Activated T-cell treated with anti-CD3 and anti-CD28 coated beads, Interleukin-2, amount 50 U/mL, for 48 hours (primary cell): ENCODE measurements at places on chromosomes 11 and 22.

- peak; percentile 50 for DNase-seq
Measured at GRCh38 chr11:73152861-73153483, 10.9 kb upstream of the FCHSD2 start.

- DNase-seq: no peak
Measured at GRCh38 chr11:130614591-130614990, 166.1 kb downstream of the ADAMTS15 start.

DNA sequence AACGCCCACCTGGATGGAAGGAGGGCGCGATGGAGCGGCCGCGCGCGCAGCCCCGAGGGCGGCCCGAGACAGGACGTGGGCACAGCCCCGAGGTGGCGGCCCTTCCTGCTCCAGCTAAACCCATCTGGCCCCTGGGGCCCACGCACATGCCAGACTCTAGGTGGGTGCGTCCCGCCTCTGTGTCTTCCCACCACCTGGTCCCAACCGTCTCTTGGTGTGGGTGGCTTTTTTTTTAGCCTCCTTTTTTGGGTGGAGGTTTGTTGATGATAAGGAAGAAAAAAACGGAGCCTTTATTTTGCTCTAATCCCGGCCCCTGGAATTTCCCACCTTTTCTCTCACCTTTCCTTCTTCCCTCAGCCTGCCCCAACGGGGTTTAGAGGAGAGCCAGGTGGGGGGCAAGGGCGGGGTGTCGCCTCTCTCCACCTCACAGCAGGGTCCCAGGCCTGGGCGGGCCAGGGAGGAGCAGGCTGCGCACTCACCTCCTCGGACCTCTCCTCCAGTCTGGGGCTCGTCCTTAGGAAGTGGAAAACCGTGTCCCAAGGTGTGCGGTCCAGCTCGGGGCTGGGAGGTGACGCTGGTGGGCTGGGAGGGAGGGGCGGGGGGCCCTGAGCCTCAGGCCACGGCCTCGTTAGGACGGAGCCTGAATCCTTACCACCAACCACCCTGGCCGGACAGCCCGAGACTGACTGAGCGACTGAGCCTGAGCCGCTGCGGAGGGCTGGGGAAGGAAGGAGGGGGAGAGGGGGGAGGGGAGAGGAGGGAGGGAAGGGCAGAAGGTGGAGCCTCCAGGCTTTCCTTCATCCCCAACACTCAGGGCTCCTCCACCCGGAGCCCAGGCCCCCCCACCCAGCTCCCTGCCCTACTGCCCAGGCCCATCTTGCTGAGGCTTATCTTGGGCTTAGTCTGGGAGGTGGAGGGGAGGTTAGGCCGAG lies at the start of gene SOX10:
SOX10 (minus strand) TSS at position 696 of the 932 bp plus-strand sequence. CDS start 771 bp downstream, outside the sequence.
- no peak for DNase-seq

DNA sequence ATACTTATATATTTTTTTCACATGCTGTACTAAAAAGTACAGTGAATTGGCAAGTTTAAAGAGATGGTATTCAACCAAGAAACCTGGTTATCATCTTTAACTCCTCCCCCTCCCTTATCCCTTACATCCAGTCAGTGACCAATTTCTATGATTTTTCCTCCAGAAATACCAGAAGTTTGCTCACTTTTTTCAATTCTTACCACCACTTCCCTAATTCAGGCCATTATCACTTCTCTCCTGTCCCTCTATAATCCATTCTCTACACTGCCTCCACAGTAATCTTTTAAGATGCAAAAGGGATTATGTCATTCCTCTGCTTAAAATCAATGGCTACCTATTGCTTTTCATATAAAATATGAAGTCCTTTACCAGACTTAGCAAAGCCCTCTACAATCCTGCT lies 62.8 kb downstream of the CEP57 start:
- no peak for DNase-seq

- DNase-seq: no peak
Measured at GRCh38 chr11:76365038-76365679, 15.8 kb downstream of the THAP12 start.

DNA sequence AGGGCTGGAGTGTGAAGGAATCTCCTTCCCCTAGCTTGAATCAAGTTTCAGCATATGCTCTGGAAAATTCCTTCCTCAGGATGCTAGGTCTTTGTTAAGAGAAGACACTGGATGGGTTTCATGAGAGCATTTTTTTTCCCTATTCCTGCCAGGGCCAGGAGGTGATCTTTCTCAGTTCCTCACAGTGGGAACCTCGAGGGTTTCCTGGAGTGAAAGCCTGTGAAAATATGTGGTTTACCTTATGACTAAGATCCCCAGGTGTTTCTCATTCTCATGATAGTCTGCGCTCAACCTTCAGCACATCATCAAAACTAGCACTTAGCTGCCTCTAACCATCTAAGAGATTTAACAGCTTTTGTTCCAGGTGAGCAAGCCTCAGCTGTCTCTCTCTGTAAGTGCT lies 985.3 kb upstream of the FAT3 start:
- DNase-seq: no peak

DNA sequence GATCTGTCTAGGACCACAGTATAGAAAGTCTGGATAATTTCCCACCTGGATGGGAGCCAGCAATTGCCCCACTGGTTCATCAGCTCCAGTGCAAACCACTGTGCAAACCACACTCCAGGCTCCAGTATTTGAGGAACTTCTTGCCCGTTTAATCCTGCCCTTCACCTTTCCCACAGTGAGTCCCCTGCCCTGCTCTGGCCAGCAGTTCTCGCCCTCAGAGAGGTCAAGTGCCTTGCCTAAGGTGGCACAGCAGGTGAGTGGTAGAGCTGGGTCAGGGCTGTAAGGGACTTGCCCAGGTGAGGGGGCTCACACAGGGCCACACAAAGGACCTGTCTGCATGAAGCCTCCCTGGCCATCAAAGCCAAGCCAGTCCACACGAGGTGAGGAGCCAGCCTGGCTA lies 24.1 kb downstream of the MS4A10 start:
- DNase-seq: no peak

DNA sequence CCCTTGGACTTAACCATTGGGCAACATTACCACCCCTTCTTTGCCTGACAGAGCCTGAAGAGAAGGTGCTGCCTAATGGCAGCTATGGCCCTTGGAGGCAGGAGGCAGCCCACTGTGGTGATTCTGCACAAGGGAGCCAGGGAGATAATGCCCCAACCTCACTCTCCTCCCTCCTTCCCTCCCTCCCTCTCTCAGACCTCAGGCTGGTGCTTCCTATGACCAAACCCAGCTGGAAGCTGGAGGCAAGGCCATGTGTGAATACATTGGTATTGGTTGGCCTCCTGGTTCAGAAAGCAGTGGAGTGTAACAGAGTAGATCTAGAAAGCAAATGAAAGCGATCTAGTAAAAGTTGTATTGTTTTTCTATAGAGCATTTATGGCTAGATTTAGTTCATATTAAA lies 233.1 kb downstream of the CSNK2A3 start:
- no peak for DNase-seq

DNA sequence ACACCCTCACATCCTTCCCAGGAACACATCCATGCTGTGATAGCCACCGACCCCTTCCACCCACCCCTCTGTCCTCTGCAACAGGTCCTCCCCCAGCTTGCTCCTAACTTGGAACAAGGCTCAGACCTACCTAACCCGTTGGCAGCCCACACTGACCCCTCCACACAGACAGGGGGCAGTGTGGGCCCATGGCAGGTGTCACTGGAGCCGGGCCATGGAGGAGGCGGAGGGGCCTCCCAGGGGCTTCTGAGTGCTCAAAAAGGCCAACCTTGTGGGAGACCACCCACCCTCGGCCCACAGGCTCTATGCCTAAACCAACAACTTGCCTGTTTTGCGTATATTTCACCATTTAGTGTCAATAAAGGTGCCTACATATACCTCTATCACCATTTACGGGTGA lies 57.0 kb downstream of the CERK start:
- no peak for DNase-seq

GRCh38 chr11:76787911-76788596 lies 4.9 kb downstream of the TSKU start:
- DNase-seq: no peak

GRCh38 chr11:33334627-33335026 lies 77.4 kb downstream of the HIPK3 start:
- no peak for DNase-seq

- DNase-seq: no peak
Measured at GRCh38 chr11:45802531-45803317, 2.2 kb upstream of the SLC35C1 start.

DNA sequence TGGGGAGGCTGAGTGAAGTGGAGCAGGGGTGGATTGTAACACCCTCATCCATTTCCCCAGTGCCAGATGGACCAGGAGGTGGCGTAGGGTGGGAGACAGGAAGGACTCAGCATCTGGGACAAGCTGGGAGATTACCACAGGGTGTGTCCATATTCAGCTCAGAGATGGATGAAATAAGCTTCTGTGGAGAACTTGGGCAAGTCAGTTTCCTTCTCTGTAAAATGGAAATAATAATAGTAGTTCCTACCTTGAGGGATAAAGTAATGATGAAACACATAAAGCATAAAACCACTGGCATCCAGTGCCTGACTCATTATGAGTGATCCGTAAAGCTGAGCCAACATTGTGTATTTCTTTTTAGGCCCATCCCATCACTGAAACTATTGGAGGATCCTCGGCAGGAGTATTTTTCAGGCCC lies 607 bp upstream of the ROBO4 start:
- DNase-seq: no peak

GRCh38 chr11:126514061-126514693 lies 158.7 kb downstream of the ST3GAL4 start:
- no peak for DNase-seq

- no peak for DNase-seq
Measured at GRCh38 chr11:3087373-3087772, 30.1 kb upstream of the CARS1 start.

- DNase-seq: no peak
Measured at GRCh38 chr11:10601837-10602236, 33.4 kb upstream of the LYVE1 start.

DNA sequence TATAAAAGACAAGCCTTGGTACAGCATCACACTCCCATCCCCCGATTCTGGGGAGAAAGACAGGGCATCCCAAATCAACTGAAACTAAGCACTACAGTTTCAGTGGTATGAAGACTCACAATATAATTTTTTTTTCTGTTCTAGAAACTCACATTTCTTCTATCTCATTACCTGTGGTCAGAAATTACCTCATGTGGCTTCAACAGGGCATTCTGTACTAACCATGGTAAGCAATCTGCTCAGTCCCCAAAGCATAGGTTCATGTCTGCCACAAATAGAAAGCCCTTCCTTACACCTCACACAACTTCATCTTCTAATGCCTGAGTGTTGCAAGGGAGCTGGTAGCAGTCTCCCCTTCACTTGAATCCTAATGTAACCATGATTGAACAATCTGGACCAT lies 147.4 kb upstream of the POU2AF2 start:
- no peak for DNase-seq

DNA sequence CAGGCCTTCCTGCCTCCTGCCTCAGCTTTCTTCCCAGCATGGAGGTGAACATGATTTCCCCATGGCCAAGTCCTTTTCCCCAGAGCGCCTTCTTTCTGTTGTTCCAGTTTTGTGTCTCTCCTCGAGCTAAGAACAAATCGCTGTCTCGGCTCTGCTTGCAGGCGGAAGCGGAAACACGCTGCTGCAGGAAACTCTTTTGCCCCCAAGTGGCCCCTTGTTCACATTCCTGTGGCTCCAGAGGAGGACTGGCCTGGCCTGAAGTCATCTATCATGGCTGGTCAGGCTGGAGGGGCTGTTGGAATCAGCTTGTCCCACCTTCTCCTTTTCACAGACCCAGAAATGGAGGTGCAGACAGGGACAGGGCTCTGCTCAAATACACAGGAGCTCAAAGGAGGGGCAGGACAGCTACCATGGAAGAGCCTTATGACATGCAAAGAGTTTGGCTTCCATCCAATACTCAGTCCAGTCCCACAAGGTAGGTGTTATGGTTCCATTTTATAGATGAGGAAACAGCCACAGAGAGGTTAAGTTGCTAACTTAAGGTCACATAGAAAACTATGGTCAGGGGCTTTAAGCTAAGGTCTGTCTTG lies 182.2 kb upstream of the SYT13 start:
- no peak for DNase-seq

GRCh38 chr11:90639461-90639993 lies 416.7 kb upstream of the CHORDC1 start:
- DNase-seq: no peak

- no peak for DNase-seq
Measured at GRCh38 chr11:69259096-69259495, 34.9 kb upstream of the MYEOV start.

DNA sequence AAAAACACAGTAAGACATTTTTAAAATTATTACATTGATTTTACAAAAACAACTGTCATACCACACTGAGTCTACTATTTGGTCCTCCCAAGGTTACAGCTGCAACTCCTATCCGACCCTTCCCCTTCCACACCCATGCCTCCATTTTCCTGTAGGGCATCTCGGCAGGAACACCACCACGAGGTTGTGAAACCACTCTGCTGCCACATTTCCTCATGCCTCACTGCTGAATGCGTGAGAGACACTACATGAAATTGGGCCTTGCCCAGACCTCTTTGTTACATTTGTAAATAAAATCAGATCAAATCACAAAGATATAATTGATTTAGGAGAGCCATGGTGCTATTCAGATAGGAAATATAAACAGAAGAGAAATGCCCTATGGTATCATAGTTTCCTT lies 2.0 kb downstream of the ARHGAP32 start:
- no peak for DNase-seq

GRCh38 chr22:39908737-39909136 lies 7.9 kb downstream of the GRAP2 start:
- peak; percentile 65 for DNase-seq

- no peak for DNase-seq
Measured at GRCh38 chr11:113281052-113281725, 33.2 kb upstream of the TTC12 start.

DNA sequence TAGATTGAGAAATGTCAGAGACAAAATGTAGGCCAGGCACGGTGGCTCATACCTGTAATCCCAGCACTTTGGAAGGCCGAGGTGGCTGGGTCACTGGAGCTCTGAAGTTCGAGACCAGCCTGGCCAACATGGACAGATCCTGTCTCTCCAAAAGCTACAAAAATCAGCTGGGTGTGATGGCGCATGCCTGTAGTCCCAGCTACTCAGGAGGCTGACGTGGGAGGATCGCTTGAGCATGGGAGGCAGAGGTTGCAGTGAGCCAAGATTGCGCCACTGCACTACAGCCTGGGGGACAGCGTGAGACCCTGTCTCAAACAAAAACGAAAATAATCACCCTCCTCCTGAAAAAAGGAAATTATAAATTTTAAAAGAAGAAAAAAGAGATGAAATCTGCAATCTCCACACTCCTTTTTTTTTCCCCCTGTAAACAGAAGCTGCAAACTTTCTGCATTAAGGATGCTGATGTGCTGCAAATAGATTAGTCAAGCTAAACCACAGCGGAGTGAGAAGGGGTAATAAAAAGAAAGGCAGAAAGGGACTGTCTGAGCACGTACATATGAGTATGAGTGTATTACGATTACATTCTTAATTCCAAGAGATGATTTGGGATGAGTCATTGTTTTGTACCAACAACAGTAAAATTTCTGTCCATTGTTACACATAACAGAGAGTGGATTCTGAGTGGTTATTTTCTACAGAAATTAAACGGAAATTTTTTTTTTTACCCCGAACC lies 87.3 kb downstream of the SIK3 start:
- DNase-seq: no peak

DNA sequence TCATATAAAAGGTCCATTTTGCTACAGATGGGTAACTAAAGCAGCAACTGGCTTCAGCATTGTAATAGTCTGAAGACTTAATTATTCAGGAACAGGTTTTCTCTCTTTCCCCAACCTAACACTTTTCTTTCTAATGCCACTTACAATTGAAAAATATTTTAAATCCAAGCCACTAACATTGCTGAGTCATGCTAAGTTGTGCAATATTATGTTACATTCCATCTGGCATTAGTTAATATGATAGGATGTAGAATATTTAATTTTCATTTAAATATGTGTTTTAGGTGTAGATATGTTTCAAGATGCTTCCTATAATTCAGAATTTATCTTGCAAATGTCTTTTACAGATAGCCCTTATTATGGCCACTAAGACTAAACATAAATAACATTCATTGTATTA lies 98.6 kb downstream of the KIF18A start:
- no peak for DNase-seq
